NCI-H446 (cell line): ENCODE measurements at places on chromosomes 7 and 10.

GRCh38 chr7:40400525-40400924 lies 265.7 kb downstream of the SUGCT start:
- no peak for DNase-seq

- no peak for DNase-seq
Observed at GRCh38 chr10:80268938-80269588, 20.4 kb downstream of the MAT1A start.

DNA sequence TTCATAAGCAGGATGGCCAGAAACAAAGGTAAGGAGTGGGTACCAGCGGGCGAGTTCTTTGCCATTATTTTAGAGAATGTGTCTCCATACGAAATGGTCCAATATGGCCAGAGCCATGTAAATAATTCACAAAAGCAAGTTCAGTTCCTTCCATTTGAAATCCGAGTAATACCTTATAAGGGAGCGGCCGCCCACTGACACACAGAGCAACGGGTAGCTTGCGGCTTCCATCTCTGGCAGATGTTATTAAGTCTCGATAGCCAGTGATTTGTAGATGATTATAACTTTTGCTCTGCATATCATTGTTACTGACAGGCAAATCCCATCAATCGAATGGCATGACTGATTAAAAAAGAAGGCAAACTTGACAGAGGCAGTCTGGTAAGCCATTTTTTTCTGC lies 63.2 kb downstream of the GFRA1 start:
- DNase-seq: no peak

- DNase-seq: no peak
Observed at GRCh38 chr7:87870471-87870870, 5.7 kb downstream of the SLC25A40 start.
